Cerebellum (tissue), 4 donors: ENCODE measurements at places on chromosomes 11 and 22. TPM values are rescaled to one million over a fixed set of nuclear protein-coding genes. Genes with fewer than 3 reads are reported as not detected.

DNA sequence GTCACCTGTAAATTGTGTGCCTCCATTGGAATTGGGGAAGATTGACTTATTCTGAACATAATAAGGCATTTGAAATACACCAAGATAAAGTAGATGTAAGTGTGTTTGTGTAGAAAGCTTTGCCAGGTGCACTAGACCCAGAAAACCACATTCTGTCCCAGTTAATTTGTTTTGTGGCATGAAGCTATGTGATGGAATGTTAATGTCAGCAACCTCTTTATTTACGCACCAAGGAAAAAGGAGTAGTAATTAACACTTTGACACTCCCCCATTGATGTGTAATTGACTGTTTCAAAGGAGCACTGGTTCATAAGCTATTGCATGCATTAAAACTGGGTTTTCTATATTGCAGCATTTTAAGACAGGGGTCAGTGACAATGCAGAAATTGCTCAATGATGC lies 14.3 kb downstream of the EIF3M start:
- no peak for DNase-seq

- no peak for DNase-seq
Measured at GRCh38 chr11:129435499-129436245, 60.0 kb downstream of the BARX2 start.

RASSF10 gene
- 7.2 TPM for total RNA-seq

DNA sequence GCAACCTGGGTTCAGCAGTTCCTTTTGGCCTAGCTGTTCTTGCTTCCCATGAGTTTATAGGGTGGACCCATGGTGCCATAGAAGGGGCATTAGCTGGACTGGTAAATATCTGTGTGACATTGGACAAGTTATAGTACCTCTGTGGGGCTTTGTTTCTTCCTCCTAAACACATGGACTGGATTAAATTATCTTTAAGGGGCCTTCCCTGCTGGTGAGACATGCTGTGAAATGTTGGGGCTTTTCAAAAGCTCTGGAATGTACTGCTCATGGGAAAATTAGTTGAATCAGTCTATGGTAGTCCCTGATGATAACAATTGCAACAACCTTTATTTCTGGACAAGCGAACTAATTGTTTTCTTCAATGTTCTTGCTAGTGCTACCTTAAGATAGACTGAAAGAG lies 276.2 kb downstream of the BLID start:
- no peak for DNase-seq

GRCh38 chr11:116215471-116216113 lies 557.2 kb downstream of the BUD13 start:
- peak; percentile 56 for DNase-seq
